Cerebellar cortex (tissue), 1 donor: ENCODE measurements at places on chromosomes 13 and 19.
A peak's percentile ranks its signal among the peaks of the same experiment; 100 is the strongest.

DNA sequence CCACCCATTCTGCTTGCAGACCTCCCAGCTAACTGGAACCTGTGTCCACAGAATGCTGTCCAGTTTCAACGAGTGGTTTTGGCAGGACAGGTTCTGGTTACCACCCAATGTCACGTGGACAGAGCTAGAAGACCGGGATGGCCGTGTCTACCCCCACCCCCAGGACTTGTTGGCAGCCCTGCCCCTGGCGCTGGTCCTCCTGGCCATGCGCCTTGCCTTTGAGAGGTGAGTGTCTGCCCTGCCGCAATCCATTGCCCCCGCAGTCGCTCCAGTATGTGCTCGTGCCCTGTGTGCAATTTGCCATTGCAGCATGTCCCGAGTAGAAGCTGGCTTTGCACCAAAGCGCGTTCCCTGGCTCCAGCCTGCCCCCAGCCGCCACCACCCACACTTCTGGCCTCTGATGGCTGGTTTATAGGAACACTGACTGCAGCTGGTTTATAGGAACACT lies 41.9 kb downstream of the CERS4 start:
- peak; percentile 79 for DNase-seq

DNA sequence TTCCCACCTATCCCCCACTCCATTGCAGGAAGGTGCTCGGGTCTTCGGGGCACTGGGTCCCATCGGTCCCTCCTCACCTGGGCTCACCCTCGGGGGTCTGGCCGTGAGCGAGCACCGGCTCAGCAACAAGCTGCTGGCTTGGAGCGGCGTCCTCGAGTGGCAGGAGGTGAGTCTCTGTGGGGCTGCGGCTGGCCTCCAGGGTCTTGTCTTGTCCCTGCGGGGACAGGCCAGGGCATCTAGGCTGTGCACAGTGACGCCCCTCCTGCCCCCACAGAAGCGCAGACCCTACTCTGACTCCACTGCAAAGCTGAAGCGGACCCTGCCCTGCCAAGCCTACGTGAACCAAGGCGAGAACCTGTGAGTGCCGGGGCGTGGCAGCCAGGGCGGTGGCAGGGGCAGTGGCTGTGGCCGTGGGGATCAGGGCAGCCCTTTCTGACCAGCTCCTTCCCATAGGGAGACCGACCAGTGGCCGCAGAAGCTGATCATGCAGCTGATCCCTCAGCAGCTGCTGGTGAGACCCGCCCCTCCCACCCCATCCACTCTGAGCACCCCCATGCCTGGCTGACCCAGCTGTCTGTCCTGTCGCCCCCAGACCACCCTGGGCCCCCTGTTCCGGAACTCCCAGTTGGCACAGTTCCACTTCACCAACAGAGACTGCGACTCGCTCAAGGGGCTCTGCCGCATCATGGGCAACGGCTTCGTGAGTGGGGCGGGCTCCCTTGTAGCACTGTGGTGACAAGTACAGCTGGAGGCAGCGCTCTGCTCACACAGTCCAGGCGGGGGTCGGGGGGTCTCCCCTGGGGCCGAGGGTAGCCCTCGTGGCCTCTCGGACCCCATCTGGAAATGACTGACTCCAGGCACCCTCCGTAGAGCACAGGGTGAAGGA lies 3.7 kb downstream of the PTOV1 start:
- no peak for DNase-seq

- peak; percentile 56 for DNase-seq
Measured at GRCh38 chr13:100333141-100333540, 244.2 kb downstream of the PCCA start.

DNA sequence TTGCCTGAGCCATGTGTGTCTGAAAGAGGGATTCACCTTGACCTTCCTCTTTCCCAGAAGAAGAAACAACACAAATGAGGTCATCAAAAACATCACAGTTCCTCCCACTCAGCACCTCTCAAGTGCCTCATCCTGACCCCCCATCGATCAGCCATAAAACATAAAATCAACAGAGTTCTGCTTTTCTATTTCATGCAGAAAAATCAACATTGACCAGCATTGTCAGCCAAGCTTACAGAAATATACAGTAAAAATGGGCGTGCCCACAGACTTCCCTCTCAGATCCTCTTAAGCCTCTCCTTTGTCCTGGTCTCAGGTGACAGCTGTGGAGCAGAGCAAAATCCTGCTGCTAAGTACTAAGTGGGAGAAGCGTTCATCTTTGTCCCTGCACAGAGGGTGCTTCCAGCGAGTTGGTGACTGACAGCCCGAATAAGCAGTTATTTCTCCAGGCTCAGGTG lies 213.3 kb downstream of the OLFM4 start:
- no peak for DNase-seq

DNA sequence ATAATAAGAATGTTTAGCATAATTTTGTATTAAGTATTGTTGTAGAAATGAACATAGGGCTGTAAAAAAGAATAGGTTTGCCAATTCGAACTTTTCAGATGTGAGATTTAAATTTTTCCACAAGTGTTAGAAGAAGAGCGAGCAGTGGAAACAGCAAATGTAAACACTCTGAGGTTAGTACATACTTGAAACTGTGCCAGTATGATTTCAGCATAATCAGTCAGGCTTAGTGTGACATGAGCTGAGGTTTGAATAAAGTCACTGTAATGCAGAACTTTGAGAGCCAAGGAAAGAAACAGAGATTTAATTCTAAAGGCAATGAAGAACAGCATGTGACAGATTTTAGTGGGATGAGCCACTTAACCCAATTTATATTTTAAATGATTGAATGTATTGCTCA lies 2166.4 kb downstream of the PCDH9 start:
- DNase-seq, result no peak

DNA sequence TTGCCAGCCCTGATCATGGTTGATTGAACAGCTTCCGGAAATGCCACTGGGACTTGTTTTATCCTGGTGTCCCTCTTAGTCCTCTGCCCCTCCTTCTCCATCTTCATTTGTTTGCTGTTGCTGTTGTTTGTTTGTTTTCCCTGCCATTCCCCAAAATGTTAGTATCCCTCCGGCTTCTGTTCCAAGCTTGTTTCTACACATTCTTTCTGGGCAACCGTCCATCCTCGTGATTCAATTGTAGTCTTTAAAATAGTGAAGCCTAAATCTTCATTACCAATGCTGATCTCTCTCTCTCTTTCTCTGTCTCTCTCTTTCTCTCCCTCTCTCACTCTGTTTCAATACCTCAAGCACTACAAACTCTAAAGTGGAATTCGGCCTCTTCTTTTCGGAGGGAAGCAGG lies 649.3 kb upstream of the ARGLU1 start:
- DNase-seq, result peak; percentile 31

DNA sequence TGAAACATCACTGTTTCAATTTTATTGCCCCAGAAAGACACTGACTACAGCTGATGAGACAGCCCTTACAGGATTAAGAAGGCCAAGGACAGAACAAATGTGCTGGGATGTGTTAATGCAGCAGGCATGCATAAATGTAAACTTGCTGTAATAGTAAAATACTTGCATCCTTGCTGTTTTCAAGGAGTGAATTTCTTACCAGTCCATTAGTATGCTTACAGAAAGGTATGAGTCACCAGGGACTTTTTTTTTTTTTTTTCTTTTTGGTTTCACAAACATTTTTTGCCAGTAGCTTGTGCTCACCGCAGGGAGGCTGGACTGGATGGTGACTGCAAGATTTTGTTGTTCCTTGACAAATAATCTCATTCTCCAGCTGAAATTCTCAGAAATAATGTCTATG lies 55.1 kb downstream of the GPR180 start:
- no peak for DNase-seq

GRCh38 chr13:39073983-39074382 lies 35.7 kb downstream of the NHLRC3 start:
- DNase-seq, result no peak

GRCh38 chr13:40031031-40031430 lies 375.6 kb downstream of the COG6 start:
- no peak for DNase-seq

GRCh38 chr13:44237276-44237767 lies 136.3 kb upstream of the SERP2 start:
- peak; percentile 43 for DNase-seq

GRCh38 chr19:29564574-29565005 lies 38.8 kb downstream of the VSTM2B start:
- peak; percentile 38 for DNase-seq

DNA sequence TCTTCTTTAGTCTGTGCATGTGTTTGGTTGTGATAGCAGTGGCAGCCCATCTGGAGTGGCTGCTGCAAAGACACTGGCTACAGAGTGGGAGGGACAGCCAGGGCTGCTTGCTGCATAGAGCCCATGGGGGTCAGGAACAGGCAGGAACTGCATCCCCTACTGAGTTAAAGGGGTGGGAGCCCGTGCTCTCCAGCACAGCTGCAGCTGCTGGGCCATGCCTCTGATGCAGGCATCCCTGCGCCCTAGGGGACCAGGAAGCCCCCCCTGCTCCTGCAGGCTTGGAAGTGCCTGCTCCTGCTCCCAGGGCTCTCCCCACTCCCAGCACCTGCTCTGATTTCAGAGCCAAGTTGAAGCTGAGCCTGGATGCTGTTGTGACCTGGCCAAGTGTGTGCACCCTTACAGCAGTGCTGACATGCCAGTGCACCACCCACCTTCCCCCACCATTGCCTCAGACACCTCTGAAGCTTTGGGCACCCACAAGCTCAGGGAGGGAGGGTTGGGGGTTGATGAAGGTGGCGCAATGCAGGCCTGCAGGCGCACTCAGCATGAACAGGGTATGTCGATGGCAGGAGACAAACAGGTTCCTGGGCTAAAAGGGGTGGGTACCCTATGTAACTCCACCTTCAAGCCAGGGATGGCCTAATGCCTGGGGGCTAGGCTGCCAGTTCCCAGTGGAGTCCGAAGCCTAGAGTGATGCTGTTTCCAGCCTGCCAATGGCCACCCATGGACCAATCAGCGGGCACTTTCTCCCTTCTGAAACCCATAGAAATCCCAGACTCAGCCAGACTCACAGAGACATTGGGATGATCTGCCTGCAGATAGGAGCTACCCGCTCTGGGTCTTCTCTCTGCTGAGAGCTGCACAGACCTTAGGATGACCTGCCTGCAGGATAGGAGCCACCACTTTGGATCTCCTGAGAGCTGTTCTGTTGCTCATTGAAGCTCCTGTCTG lies 919.9 kb upstream of the MIR17HG start:
- no peak for DNase-seq

DNA sequence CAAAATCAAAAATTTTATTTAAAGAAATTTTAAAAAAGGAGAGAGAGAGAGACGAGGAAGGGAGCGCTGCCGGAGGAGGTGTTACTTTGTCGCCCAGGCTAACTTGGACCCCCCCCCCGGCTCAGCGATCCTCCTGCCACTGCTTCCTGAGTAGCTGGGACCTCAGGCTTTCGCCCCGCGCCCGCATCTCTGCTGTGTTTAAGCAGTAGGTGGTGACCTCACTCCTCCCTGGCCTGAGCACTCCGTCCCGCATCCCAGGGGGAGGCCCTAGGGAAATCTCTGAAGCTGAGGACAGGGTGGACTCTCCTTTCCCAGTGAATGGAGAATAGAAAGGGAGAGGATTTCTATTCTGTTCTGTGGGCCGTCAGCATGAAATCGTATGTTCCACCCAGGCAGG lies 485 bp upstream of the ZNF845 start:
- no peak for DNase-seq

DNA sequence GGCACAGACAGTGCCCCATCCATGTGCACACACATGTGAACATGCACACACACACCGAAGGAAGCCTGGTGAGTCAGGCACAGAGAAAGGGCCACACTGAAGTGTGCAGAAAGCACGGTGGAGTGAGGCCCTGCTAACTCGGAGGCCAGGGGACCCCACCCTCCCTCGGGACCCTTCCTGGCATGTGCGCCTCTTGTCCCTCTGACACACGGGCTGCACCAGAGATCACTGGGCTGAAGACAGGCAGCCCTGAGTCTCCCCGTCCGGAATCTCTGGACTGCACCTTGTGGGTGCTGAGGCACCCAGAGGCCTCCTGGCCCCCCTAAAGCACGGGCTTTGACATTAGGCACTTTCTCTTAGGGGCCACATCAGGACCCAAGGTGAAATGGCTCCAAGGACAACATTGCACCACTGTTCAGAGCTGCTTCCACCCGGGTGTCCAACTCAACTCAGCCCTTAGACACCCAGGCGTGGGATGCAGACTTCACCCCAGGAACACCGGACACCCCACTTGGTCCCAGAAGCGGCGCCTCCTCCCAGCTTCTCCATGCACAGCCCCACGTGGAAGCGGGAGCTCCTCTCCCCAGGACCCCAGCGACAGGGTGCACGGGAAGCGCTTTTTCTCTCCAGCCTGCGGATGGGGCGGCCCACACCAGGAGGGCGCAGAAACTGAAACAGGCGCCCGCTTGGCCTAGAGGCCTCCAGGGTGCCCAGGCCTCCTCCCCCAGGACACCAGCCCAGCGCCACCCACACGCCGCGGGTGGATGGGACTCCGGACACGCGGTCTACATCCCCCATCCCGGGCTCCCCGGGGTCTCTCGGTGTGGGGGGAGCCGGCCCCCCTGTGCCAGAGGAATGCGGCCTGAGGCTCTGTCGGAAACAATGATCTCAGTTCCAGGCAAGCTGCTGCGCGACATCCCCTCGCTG lies 90.2 kb downstream of the SPACA7 start:
- DNase-seq, result no peak

- DNase-seq, result no peak
Measured at GRCh38 chr13:106628936-106629659, 61.2 kb upstream of the ARGLU1 start.

DNA sequence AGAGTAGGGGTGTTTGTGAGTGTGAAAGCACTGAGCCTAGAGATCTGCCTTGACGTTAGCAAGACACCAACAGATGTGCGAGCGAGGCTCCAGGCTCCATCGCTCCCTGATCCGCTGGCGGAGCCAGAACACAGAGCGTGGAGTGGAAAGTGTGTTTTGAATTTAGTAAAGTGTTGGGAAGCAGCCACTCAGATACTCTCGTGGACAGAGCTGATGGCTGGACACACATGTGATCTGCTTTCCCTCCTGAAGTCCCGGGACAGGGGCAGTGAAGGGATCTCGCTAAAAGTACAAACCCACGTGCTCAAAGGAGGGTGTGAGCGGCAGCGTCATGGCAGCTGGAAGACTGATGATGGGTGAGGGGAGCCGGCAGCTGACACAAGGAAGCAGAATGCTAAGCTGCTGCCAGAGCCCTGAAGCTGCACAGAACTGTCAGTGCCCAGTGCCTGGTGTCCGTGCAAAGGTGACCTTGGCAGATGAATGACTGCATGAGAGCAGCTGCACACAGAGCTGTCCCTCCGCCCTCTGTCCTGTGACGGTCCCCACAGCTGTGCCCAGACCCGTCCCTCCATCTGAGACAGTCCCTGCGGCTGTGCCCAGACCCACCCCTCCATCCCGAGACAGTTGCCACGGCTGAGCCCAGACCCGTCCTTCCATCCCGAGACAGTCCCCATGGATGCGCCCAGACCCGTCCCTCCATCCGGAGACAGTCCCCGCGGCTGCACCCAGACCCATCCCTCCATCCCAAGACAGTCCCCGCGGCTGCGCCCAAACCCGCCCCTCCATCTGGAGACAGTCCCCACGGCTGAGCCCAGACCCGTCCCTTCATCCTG lies 29.6 kb upstream of the TMEM255B start:
- DNase-seq, result no peak

GRCh38 chr13:80814541-80814940 lies 473.6 kb upstream of the SPRY2 start:
- DNase-seq, result no peak

DNA sequence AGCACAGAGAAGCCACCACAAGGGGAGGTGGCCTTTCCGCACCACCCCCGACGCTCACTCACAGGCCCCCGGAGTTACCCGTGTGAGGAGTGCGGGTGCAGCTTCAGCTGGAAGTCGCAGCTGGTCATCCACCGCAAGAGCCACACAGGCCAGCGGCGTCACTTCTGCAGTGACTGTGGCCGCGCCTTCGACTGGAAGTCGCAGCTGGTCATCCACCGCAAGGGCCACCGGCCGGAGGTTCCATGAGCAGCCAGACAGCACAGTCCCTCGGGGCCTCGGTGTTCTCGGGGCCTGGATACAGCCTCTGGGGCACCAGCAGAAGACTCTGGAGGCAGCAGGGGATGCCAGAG lies 4.3 kb downstream of the ZNF446 start:
- DNase-seq, result no peak
